ENCODE measurements at places on chromosomes 3 and 15.
A peak's percentile ranks its signal among the peaks of the same experiment; 100 is the strongest.

DNA sequence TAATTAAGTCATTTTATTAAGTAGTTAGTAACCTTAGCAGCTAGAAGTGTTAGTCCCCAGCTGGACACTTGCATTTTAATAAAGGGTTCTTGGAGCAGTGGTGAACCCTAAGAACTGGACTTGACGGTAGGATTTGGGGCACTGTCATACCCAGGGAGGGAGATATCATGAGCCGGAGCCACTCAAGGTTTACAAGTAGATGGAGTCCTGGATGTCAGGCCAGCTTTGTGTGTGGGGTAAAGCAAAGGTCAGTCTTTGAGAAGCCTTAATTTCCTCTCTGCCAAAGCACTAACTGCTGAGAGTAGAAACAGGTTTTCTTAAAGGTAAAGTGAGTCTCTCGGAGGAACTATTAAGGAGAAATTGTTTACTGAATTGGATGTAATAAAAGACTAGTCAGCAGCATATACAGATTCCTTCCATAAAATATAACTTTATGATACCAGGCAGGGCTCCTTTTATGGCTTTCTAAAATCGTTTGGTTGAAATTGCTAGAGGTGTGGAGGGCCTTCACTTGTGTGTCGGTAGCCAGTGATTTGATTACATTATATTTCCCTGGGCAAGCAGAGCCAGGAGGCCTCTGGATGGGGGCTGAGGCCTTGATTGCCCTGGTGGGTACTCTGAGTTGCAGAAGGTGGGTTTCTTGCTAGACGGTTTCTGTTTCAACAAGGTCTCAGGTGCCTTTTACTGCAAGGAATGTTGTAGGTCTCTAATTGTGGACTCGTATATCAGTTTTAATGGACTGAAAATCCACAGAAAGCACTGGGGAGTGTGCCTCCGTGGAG lies 23.1 kb downstream of the SQOR start:
- DNase-seq = no peak

- no peak for DNase-seq
These were observed 98.2 kb downstream of the FBN1 start for GRCh38 chr15:48547286-48547685.

DNA sequence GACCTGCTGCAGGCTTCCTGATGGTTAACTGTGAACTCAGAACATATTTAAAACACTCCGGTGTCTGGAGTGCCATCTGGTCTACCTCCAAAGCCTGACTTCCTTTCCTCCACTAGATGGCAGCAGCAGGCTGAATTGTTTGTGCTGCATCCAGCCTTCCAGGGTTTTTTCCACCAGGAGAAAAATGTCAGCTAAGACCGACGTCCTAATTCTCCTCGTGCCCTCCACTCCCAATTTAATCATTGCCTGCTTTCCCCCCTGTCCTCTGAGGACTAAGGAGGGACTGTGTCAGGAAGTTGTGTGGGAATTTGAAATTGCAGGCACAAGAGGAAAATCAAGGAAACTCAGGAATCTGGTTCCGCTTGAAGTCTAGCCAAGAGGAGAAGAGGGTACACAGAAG lies 165.2 kb upstream of the UMPS start:
- DNase-seq = peak; percentile 32

GRCh38 chr15:22888120-22888859 lies 49.8 kb downstream of the NIPA2 start:
- no peak for DNase-seq

GRCh38 chr3:124336067-124336656 lies 344.2 kb upstream of the ROPN1 start:
- DNase-seq = no peak

DNA sequence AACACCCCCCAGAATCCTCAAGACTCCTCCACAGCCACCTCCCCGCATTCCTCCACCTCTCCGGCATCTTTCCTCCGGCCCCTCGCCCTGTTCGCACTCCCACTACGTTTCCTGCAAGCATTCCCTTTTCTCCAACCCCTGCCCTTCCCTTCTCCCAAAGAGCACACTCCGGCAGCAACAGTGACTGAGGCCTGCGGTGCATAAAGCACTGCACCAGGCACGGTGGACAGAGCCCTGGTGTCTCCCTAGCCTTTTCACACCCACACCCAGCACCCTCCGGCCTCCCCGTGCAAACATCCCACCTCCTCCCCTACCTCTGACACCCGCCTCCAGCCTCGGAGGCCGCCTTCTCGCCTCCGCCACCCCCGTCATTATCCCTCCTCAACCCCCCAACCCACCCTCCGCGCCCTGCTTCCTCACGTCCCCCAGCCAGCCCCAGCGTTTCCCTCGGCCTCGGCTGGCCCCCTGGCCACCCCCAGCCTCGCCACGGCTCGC lies 577 bp downstream of the ZNF148 start:
- peak; percentile 41 for DNase-seq

GRCh38 chr15:44694416-44694815 lies 16.7 kb downstream of the PATL2 start:
- DNase-seq = no peak

DNA sequence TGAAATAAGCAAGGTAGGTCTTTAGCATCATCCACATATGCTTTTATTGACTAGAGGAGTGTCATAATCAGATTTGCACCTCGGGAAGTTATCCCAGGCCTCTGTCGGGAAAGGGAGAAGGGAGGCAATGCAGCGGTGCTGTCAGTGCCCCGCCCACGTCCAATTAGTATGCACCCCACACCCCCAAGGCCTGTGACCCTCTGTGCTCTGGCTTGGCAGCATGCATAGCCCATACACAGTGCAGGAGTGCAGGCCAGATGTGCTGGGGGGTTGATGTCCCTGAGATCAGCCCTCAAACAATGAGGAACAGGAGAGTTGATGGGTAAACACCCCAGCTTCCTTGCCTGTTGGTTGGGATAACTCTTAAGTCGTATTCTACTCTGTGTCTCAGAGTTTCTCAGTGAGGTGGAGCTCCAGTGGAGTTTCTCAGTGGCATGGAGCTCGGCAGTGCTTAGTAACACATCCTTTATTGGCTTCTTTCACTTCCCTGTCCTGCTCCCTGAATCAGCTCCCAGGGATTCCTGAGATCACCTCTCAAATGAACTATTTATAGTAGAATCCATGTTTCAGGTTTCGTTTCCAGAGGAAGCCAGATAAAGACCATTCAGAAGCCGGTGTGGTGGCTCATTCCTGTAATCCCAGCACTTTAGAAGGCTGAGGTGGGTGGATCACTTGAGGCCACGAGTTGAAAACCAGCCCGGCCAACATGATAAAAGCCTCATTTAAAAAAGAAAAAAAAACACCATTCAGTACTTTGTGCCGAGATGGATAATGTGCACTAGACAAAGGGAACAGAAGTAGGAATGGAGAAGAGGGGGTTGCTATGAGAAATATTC lies 26.7 kb upstream of the NDUFB4 start:
- no peak for DNase-seq

GRCh38 chr15:100831467-100831866 lies 48.2 kb upstream of the ALDH1A3 start:
- no peak for DNase-seq

GRCh38 chr3:151346292-151346691 lies 16.9 kb upstream of the P2RY13 start:
- no peak for DNase-seq

DNA sequence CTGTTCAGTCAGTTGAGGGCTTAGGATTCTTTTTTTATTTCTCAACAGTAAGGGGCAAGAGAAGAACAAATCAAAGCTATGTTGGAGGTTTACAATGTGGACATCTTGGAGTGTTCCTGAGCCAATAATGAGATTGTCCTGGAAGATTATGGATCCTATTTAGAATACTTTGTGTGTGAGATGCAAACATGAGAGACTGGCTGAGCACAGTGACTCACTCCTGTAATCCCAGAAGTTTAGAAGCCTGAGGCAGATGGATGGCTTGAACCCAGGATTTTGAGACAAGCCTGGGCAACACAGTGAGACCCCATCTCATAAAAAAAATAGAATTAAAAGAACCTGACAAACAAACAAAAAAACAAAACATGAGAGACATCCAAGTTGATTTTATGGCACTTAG lies 351.6 kb downstream of the GAP43 start:
- no peak for DNase-seq

DNA sequence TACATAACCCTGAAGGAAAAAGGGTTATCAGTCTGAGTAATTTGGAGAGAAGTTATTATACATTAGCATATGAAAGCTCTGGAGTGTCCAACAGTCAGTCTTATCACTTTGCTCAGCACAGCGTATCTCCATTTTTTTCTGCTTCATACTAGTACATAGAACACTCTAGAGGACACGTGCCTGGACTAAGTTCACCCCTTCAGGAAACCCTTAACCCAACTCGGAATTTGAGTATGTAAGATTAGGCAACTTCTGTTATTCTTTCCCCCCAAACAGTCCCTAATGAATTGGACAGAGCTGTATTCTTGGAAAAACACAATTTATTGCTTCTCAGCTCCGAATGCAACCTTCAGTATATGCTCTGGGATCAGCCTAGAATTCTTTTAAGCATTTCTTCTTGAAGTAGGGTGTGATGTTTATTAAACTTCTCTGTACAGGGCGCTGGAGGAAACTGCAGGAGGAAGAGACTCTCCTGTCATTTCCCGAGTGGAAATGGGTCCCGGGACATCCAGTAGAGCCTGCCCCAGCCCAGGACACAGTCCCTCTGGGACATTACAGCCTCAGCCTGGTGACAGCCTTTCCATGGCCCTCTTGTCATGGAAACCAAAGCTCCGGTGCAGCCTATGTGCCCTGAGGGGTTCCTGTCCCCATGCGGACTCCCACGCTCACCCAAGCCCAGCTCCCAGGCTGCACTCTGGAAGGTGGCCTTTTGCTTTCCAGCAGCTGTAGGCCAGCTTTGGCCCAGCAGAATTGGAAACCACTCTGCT lies 37.3 kb upstream of the CMTM8 start:
- DNase-seq = no peak

DNA sequence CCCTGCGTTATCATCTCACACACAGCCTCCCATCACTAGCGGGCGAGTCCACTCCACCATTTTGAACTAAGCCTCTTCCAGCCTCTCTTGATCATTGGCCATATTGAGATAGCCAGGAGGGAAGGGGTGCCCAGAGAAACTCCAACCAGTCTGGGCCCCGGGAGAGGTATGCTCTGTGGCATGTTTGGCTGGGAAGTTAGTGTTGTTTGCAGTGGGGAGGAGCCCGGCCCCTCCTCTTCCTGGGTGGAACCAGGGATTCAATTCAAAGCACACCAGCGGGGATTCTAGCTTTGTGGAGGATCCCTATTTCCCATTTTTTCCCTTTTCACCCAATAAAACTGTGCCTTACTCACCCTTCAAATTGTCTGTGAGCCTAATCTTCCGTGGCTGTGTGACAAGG lies 71.8 kb downstream of the GBE1 start:
- no peak for DNase-seq

DNA sequence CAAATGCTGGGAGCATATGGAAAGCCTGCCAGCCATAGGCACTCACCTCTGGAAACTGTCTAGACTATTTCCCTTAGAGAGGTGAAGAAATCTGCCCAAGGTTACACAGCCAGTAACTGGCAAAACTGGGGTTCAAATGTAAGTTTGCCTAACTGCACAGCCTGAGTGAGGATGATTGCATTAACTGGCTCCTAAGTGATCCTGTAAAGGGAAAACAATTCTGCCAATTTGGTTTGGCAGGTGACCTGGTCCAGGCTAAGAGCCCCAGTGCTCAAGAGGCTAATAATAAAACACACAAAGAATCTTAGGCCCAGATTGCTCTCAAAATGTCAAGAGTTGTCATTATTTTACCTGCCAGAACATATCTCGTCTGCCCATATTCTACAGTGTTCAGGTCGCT lies 43.9 kb upstream of the SPRED1 start:
- no peak for DNase-seq
